ENCODE measurements at places on chromosomes 7 and 10.

GRCh38 chr10:33325929-33326328 lies 8.5 kb downstream of the NRP1 start:
- no peak for DNase-seq

DNA sequence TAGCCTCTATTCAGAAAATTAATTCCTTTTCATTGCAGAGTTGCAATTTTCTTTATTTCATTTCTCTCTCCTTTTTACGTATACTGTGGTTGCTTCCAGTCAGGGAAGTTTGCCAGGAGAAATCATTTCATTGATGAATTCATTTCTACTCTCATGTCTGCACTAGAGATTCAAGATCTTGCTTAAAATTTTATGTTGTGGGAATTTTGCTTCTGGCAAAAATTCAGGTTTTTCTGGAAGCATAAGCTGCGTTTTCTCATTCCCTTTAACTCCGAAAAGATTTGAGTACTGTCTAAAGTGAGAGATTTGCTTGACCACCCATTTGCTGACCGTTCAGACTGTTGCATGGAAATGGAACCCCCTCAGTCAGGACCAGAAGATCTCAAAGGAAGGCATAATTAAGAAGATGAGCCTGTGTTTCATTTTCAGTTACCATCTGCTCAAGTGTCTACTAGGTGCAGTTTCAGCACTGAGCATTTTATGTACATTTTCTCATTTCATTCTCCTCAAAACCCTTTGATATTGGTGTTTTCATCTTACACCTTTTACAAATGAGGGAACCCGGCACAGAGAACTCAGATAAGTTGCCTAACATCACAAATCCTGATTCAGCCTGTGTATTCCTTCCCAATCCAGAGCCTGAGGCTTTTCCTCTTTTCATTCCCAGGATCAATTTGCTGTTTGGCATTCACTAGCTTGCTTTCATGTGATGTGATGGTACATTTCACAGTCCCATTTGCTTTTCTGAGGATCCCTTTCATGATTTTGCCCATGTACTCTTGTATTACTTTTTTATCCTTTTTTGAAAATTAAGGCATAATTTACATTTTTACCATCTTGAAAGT lies 3.9 kb downstream of the PTPRZ1 start:
- no peak for DNase-seq

DNA sequence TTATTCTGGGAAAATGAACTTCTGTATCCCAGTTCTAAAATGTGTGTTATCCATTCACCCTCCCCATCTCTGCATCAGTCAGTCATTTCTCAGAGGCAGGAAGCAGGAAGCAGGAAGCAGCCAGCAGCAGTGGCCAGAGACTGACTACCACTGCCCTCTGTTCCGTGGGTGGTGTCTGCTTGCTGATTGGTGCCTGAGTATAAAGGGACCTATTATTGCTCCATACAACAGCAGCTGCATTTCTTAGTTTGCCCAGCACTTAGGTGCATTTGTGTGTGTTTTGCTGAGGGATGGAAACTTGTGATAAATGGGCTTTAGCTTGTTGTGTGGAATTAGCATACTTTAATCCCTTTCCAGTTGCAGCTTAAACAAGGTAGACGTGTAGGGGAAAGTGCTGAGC lies 582.2 kb downstream of the SORCS1 start:
- DNase-seq, result no peak

GRCh38 chr7:103794424-103794823 lies 195.0 kb downstream of the RELN start:
- no peak for DNase-seq

- no peak for DNase-seq
These were observed 25.3 kb upstream of the FOXL3 start for GRCh38 chr7:264541-265191.

GRCh38 chr7:39686261-39686924 lies 63.0 kb downstream of the RALA start:
- no peak for DNase-seq

GRCh38 chr10:60281792-60282353 lies 107.8 kb downstream of the ANK3 start:
- DNase-seq, result no peak

DNA sequence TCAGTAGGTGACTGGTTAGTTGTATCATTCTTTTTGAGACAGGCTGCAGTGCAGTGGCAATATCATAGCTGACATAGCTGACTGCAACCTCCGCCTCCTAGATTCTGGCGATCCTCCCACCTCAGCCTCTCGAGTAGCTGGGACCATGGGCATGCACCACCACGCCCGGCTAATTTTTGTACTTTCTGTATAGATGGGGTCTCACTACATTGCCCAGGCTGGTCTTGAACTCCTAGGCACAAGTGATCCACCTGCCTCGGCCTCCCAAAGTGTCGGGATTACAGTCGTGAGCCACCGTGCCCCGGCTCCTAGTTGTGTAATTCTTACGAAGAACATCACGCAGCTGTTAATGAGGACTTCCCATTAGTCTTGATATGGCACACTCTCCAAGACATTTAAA lies 123.4 kb upstream of the VKORC1L1 start:
- no peak for DNase-seq

- DNase-seq, result no peak
These were observed 686 bp downstream of the AASS start for GRCh38 chr7:122143376-122143750.

- no peak for DNase-seq
These were observed 35.3 kb downstream of the PALD1 start for GRCh38 chr10:70513848-70514309.

DNA sequence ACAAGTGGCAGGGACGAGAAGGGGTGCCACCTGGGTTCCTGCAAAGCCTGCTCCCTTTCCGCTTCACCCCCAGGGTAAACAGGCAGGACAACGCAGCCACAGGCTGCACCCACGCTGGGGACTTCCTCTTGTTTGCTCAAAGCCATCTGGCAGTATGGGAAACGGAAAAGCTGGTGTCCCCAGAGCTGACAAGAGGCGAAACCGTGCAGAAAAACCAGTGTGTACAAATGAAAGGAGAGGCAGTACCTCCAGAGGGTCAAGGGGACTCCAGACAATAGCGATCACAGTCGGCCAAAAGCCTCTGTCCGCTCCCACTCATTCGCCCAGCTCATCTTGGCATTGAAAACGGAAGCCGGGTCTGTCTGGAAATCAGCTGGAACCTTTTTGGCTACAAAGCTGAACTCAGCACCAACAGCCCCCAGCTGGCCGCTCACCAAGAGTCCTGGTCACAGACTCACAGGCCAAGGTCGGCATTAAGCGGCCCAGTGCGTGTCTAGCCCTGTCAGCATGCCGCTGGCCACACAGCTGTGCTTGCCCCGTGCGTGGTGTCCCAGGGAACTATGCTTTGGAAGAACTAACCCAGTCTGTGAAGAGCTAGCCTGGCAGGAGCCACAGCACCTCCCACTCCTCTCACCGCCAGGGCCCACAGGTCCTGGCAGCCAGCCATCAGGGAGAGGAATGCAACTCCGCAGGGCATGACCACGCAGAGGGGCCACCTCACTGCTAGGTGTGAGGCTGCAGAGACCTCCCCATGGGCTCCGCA lies 10.4 kb downstream of the TNS3 start:
- DNase-seq, result no peak

DNA sequence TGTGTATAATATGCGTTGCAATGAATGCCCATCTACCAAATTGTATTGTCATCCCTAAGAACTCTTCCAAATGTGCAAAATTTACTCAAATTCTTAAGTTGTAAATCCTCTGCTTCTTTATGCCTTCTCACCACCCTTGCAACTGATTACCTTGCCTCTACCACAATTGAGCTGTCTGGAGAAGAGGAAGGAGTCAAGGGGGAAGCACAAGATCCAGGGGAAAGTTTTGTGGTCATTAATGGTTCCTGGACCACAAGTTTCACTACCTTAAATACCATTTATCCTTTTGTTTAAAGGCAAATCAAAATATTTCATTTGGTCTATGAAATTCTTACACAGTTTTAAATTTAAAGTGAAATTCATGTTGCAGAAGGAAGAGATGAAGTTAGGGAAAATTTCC lies 16.7 kb downstream of the CRPPA start:
- DNase-seq, result no peak

DNA sequence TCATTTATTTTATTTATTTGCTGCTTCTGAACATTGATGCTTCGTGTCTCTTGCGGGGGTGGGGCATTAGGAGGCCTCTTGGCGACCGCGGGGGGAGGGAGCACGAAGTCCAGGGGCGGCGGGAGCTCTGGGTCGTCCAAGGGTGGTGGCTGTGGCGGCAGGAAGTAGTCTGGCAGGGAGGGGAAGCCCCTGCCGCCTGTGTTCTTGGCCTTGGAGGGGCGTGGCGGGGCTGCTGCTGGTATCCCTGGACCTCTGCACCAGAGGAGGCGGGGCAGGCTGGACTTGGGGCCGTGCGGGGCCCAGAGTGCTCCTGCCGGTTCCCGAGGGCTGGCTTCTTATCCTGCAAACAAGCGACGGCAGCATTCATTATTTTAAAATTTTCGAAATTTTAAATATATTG lies 70.5 kb upstream of the ABI1 start:
- no peak for DNase-seq

DNA sequence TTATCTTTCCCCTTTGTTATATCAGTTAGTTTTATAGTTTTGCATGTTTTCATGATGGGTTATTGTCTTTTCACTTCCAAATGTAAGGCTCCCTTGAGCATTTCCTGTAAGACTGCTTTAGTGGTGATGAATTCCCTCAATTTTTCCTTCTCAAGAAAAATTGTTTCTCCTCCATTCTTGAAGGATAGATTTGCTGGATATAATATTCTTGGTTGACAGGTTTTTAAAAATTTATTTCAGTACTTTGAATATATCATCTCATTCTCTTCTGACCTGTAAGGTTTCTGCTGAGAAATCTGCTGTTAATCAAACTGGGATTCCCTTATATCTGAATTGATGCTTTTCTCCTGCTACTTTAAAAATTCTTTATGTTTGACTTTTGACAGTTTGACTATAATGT lies 33.3 kb downstream of the SCART1 start:
- DNase-seq, result no peak

GRCh38 chr10:120854388-120854787 lies 3.2 kb downstream of the WDR11 start:
- no peak for DNase-seq
